ENCODE measurements at places on chromosomes 2 and 18.

GRCh38 chr2:601806-602455, 75.3 kb downstream of the TMEM18 start:
- no peak for DNase-seq

DNA sequence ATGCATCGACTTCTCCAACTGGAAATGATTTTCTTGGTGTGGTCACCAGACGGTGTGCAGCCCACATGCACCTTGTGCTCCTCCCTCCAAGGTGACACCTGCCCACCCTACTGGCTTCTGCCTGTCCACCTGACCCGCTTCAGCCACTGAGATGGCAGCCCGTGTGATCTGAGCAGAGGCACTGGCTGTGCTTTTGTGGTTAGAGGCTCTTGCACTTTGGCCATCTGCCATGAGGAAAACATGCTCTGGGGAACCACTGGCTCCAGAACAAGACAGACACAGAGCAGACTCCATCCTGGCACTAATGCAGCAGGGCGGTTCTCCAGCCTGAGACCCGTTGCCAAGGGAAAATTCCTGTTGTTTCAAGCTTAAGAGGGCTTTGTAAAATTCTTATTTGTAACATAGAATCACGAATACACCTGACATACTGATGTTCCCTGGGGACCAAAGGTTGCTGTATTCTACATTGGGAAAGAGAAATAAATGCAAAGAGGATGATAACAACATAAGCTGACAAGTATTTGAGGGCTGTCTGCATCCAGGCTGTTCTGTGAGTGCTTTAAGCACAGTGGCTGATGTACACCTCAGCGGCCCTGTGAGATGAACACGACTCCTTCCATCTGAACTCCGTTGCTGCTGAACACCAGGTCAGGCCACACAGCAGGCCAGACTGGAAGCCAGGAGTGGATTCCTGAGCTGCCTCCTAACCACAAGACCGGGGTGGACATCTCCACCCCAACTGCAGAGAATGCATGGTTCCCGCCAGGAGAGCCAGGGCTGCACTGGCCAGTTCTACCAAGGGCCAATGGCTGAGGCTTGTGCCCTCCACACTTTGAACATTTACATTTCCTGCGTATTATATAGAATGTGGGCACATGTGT, 820.4 kb downstream of the GALR1 start:
- DNase-seq, result no peak

DNA sequence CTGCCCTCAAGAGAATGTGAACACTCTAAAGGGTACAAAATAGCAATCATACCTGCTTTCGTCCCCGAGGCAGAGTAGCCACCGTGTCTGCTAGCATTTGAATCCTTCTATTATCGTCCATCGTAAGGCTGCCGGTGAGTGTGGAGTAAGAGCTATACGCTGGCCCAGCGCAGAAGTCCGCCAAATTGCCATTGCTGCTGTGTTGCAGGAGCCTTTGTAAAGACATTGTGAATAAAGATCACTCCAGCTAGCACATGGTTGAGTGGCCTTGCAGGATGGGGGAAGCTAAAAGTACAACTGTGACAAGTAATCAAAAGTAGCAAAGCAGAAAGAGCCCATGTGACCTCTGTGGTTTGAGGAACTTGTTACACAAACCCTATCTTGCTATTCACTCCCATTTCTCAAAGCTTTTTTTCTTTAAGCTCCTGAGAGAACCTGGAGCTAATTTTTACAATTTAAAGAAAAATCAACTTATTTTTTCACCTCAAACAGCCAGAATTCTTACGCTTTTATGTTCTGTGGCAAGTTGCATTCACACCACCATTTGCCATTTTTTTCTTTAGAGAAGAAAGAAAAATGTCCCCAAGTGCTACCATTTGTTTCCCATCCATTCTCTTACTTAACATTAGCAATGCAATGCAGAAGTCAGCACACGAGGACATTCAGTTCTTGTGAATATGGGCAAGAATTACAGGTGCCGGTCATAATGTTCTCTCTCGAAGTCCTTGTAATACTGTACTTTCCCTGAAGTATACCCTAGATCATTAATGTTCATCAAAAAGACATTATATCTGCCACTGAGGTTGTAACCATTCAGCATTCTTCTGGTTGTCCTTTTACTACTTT, at the start of gene CYTIP:
TSS of gene CYTIP (minus strand) at position 295 of the 846 bp plus-strand sequence. CDS start at position 226, 69 bp downstream.
- DNase-seq, result no peak

GRCh38 chr2:66577321-66578053, 142.6 kb downstream of the MEIS1 start:
- DNase-seq, result no peak

GRCh38 chr18:40004246-40004645, 1950.8 kb upstream of the PIK3C3 start:
- DNase-seq, result no peak

- no peak for DNase-seq
These were observed 104.4 kb upstream of the MAPRE2 start for GRCh38 chr18:34936772-34937171.

DNA sequence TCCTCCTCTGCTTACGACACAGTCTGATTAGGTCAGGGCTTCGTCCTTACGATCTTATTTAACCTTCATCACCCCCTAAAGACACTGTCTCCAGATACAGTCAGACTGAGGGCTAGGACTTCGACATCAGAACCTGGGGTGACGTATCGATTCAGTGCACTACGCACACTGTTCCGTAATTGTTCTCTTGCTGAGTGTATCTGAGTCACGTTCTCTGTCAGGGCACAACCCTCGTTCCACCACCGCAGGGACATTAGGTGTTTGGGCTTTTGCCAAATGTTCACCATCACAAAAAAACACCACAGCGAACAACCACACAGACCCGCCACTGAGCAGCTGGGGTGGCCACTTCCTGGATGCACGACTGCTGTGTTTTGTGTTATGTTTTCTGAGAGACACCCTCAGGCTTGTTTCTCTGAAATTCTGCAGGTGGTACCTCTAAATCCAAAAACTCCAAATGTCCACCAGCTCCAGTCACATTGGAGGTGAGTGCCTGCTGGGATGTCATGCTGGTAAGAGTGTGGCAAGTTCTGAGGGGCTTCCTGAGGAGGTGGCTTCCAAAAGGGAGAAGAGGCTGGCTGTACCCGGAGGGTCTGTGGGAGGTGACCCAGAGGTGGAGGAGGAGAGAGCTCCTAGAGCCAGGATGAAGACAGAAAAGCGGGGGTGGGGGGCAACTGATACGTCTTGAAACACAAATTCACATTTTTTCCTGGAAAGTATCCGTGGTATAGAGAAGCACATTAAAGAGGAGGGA, 66.6 kb downstream of the ADNP2 start:
- DNase-seq, result no peak

DNA sequence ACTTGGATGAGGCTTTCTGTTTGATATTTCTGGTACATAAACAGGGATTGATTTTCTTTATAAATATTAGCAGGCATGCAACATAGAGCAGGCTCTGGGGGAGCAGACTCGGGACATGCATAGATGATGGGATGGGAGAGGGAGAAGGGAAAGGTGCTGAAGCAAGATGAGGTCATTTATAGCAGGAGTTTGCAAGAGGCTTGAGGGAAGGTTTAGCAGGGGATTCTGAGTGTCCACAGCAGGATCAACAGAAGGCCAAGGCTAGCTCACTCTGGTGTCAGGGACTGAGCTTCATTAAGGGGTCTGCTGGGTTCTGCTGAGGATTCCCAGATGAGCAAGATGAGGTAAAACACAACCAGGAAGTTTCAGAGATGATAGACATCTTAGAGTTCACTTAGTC, 309.1 kb upstream of the CELF4 start:
- DNase-seq, result no peak

GRCh38 chr2:159187106-159187505, 99.4 kb downstream of the WDSUB1 start:
- DNase-seq, result no peak

- DNase-seq, result no peak
These were observed 167.1 kb upstream of the SPHKAP start for GRCh38 chr2:228348516-228349064.

- DNase-seq, result peak; percentile 35
These were observed 20.3 kb downstream of the ACTR3 start for GRCh38 chr2:113910110-113910717.

- no peak for DNase-seq
These were observed 79.8 kb downstream of the C1D start for GRCh38 chr2:67982956-67983355.

DNA sequence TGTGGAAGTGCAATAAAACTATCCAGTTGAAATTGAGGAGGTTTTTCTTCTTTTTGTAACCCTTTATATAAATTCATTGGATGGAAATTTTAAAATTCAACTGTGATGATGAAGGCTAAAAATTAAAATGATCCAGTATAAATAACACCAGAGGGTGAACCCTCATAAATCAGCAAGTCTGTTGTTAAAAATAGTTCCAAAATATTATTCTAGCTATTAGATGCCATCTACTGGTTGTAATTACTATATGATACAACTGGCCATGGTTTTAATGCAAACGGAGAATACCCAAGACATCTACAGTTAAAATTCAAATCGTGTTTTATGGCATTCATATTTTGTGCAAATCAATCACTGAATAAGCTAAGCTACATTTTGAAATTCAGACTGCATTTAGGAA, 53.8 kb downstream of the TMEM200C start:
- no peak for DNase-seq

DNA sequence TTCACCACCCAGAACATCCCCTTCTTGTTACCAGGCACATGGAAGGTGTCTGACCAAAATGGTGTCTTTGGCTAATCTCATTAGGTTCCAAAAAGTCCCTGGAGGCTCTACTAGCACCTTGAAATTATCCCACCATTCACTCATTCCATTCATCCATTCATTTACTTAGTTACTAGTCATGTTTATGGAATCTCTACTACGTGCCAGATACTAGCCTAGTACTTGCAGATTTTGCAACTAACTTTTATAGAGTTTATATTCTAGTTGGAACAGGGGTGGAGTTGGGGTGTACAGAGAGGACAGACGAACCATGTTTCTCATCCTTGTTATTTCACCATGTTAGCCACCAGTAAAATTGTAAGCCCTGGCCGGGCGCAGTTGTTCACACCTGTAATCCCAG, 4.0 kb upstream of the NOP58 start:
- DNase-seq, result no peak

GRCh38 chr2:101946372-101947039, 45.3 kb upstream of the IL1R2 start:
- no peak for DNase-seq

DNA sequence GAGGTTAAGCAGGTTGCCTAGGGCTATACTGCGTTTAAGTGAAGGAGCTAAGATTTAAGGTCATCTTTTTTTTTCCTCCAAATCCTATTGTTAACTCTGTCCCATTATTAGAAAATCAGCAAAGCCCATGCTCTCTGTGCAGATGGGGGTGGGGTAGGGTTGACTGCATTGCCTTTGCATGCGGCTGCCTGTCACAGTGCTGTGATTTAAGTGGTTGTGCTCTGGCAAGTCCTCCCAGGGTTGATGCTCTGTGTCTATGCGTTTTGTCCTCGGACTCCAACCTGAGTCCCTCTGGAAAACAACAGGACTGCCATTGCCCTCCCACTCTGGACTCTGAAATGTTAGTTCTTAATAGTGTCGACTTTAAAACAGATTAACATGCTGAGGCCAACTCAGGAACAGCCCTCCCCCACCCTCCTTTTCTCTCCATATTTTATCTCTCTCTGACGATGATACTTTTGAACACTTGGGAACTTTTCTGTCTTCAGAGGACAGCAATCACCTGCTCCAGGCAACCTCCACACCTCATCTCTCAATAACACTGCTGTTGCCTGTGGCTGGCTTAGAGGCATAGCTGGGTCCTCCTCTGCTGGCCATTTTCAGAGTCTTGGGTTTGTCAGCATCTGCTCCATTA, 5.8 kb downstream of the FHOD3 start:
- no peak for DNase-seq

GRCh38 chr2:154794406-154794805, 95.9 kb downstream of the KCNJ3 start:
- DNase-seq, result no peak

GRCh38 chr2:152822676-152823075, 104.3 kb downstream of the ARL6IP6 start:
- DNase-seq, result no peak

DNA sequence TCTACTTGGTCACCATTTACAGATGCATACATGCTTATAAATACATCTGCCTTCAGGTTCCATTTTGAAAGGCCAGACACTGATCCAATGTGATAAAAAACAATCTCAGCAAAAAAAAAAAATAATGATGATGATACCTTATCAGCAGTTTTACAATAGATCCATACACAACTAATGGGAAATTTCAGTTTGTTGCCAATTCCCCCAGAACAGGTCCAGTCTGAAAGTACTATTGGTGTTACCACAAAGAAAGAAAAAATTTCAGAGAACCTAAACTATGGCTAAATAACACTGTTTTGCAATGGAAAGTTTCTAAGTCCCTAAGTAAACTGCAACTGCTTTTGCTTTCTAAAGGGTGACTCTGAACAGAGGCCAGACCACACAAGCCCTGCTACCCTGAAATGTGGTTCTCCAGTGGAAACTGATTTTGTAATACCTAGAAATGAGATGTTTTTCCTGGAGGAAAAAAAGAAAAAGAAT, 54.1 kb downstream of the LPIN2 start:
- DNase-seq, result no peak

DNA sequence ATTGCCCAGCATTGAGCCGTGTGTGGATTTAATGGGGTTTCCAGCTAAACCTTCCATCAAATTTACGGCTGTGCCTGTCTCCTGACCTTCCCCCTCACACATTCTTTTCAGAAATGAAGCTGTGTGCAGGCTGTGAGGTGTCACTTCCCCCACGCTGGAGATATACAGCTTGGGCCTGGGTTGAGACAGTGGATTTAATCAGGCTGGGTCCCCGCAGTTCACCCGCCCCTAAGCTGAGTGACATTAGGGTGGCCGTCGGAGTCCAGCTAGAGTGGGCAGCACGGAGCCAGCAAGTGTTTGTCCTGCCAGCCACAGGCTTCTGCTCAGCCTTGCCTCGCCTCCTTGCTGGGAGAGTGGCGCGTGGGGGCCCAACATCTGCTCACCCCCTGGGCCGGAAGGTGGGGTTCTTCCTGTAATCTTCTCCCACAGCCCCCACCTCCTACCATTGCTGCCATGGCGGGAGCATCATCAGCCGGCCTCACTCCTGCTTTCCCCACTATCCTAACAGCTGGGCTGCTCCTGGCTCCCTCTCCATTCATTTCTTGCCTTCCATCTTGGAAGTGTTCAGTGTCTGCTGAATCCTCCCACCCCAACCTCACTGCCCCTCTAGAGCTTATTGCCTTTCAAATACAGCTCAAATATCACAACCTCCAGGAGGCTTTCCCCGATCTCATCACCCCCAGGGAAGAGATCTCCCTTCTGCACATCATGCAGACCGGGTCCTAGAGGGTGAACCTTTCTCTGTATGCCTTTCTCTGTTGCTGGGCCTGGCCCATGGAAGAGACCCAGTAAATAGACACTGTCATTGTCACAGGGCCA, 149.0 kb downstream of the GLI2 start:
- no peak for DNase-seq

DNA sequence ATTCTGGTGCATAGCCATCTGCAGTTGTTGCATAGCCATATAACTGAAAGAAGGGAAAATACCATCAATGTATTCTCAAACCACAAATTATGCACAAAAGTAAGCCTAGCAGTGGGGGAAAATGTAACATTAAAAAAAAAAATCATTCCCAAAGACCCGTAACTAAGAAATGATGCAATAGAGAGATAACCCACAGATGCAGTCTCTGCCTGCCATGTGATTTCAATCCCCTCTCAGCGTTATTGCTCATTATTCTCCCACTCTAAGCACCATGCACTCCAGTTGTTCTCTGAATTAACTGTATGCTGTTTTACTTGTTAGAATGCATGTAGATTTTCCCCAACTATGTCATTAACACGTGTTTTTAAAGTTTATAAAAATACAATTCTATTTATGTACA, 14.1 kb downstream of the DSC1 start:
- DNase-seq, result no peak
